ENCODE measurements at places on chromosomes 12 and 14.
A peak's percentile ranks its signal among the peaks of the same experiment; 100 is the strongest.

- no peak for DNase-seq
Measured at GRCh38 chr12:104083769-104084475, 19.6 kb downstream of the HCFC2 start.

GRCh38 chr12:75560167-75560566, 48.8 kb upstream of the KRR1 start:
- DNase-seq, result no peak

GRCh38 chr12:88895634-88896033, 315.4 kb upstream of the KITLG start:
- no peak for DNase-seq

GRCh38 chr14:33714527-33715226, 236.2 kb downstream of the EGLN3 start:
- DNase-seq, result no peak

GRCh38 chr12:3336606-3337311, 154.2 kb upstream of the PRMT8 start:
- DNase-seq, result peak; percentile 81

DNA sequence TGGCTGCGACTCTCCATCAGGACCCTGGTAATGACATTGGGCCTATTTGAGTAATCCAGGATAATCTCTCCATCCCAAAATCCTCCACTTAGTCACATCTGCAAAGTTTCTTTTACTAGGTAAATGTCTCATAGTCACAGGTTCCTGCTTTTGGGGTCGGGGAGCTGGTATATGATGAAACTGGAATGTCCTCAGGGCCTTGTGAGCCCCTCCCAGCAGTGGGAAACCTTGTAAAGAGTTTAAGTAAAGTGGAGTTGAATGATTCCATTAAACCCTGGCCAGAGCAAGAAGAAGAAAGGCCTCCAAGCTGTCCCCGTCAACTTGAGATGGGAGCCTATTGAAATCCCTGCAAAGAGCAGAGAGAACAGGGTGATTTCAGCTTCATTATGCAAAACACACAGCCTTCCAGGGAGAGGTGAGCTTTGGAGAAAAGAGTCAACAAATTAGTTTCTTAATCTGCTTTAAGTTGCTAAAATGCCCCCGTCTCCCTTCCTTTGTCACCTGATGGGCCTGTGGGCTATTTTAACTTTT, 12.6 kb downstream of the WSCD2 start:
- DNase-seq, result no peak

DNA sequence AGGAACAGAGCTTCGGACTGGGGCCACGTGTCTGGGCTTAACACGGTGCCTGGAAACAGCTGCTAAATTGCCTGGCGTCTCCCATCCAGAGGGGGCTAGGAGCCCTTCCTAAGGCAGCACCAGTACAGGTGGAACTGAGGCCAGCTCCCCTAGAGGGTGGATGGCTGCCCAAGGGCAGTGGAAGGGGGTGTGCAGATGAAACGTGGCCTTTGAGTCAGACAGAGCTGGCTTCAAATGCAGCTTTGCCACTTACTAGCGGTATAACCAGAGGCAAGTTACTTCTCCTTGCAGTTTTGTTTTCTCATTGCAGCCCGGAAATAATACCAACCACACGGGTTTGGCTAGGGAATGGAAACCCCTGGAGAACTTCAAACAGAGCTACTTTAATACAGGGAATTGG, 59.3 kb upstream of the SLC24A4 start:
- peak; percentile 55 for DNase-seq

- no peak for DNase-seq
Measured at GRCh38 chr12:106999446-106999845, 12.5 kb upstream of the MTERF2 start.

- DNase-seq, result no peak
Measured at GRCh38 chr14:38901791-38902190, 201.2 kb downstream of the SEC23A start.

DNA sequence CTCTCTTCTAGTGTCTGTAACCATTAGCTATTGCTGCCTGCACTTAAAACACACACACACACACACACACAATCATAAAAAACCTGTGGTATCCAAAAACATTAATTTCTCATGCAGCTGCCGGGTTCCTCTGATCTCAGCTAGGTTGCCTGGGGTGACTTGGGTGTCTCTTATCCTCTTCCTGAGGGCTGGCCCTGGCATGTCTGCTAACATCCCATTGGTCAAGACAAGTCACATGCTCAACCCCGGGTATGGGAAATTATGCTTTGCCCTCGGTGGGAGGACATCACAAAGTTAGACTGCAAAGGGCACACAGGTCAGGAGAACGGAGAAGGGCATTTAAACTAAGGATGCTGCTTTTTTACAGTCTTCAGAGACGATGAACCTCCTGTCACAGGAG, 55.7 kb downstream of the TRPV4 start:
- no peak for DNase-seq

DNA sequence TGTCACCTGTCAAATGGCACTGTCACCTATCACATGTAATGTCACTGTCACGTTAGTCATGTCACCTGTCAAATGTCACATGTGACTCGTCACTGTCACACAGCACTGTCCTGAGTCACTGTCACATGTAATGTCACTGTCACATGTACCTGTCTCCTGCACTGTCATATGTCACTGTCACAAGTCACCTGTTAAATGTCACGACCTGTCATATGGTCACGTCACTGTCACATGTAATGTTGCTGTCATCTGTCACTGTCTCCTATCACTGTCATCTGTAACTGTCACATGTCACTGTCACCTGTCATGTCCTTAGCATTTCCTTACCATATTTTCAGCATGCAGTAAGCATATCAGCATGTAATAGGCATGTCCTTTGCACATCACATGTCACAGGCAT, 27.1 kb upstream of the TESC start:
- DNase-seq, result no peak

GRCh38 chr12:71354871-71355270, 84.7 kb upstream of the LGR5 start:
- DNase-seq, result no peak

GRCh38 chr12:30932881-30933280, 6.3 kb downstream of the TSPAN11 start:
- DNase-seq, result no peak

- no peak for DNase-seq
Measured at GRCh38 chr12:108814462-108815211, 42.7 kb downstream of the SSH1 start.

GRCh38 chr12:125267114-125267513, 201.9 kb downstream of the AACS start:
- DNase-seq, result no peak

- no peak for DNase-seq
Measured at GRCh38 chr14:65975865-65976264, 510.3 kb upstream of the CCDC196 start.

DNA sequence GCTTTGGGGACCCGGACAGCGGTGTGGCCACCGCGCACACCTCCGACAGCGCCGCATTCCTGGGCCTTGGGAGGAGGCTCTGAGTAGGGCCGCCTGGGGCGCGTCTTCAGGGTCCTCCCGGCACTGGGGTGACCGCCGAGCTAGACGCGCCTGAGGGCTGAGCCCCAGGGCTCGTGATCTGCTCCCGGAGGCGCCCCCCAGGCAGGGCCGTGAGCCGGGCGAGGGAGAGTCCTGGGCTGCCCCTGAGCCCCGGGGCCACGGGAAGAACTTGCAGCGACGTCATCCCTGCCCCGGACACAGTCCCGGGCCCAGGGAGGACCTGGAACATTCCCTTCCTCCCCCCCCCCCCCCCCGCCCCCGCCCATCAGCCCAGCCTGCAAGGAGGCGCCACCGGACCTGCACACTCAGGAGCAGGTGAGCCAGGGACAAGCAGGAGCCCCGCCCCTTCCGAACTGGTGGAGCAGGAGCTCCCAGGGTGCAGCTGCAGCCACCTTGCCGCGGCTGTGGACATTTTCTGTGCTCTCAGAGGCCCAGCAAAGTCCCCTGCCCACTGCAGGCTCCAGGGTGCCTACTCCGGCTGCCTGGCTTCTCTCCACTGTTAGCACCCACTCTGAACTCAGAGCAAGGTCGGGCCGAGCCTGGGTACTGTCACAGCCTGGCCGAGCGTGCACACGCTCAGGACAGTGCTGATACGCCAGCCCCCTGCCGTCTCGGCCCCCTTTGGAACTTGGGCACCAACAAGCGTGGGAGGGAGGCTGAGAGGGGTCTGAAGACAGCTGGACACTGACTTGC, 50.7 kb downstream of the A2M start:
- peak; percentile 86 for DNase-seq
